NCI-H1092 (cell line): ENCODE measurements at places on chromosomes 4 and X.

- peak; percentile 87 for DNase-seq
These were observed at the start of the genes ABCD1 and BCAP31 for GRCh38 chrX:153724252-153725038. Gene ABCD1 (plus strand): TSS chrX:153724856. CDS start chrX:153725267, 411 bp downstream. Gene BCAP31 (minus strand): TSS chrX:153724387. CDS start chrX:153723244, 1,143 bp downstream.

DNA sequence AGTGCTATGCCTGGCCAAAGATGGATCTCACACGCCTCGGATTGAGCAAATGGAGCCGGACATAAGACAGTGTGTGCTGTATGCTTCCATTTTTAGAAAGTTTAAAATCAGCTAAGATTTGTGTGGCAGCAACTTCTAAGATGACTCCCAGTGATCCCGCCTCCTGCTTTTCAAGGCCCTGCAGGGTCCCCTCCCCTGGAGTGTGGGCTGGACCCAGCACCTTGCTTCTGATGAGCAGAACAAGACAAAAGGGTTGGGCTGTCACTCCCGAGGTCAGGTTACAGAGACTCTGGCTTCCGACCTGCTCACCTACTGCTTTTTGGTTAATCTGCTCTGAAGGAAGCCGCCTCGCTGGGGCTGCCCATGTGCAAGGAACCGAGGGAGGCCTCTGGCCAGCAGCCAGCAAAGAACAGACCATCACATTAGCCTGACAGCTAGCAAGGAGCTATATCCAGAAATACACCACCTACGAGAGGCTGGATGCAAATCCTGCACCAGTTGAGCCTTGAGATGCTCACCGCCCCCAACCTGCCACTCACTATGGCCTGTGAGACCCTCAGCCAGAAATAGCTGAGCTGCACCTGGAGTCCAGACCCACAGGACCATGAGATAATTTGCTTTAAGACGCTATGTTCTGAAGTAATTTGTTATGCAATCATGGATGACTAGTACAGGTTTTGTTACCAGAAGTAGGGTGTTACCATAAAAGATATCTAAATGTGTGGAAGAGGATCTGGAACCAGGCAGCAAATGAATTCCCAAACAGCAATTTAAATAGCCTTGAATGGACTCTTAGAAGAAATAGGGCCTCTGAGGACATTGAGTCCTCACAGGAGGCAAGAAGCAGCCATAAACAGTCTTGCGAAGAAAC lies 47.6 kb downstream of the CRMP1 start:
- no peak for DNase-seq

DNA sequence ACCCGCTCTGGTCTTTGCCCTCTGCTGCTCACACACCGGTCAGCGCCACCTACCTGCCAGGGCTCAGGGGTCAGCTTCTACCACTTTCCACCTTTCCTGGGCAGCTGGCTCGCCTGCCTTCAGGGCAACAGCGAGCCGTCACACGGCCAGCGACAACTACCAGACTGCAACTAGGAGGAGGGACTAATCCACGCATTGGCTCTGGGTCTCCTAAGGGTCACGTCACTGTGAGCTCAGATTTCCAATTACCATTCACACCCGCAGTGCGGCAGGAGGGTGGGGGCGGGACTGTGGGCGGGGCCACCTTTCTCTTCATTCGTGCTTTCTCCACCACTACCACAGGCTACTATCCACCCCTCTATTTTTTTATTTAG lies at the start of gene BEX5:
TSS of gene BEX5 (minus strand) at position 172 of the 374 bp plus-strand sequence. CDS start 1,712 bp downstream, outside the sequence.
- DNase-seq, result peak; percentile 80

DNA sequence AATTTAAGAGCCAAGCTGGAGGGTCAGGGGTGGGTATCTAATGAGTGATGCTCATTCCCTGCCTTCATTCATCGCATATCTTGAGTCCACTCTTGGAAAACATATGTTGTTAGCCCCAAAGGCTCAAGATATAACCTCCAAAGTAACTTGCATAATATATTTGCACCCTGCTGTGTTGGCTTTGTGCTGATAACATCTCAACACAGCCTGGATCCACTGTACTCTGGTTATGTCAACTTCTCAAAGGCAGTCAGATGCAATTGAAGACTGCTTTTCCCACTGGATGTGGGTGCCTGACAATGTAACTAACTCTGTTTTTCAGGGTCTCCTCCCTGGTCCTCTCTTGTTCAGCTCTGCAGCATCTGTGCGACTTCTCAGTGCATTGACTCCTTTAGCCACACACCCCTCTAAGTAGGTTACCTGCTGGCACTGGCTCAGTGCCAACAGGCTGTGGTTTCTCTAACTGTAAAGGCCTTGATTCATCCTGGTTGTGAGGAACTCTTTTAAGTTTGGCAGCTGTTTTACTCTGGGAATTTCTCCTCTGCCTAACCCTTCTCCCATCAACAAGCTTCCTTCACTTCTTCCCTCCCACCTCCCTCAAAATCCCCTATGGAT lies 28.1 kb downstream of the SLC16A2 start:
- no peak for DNase-seq

DNA sequence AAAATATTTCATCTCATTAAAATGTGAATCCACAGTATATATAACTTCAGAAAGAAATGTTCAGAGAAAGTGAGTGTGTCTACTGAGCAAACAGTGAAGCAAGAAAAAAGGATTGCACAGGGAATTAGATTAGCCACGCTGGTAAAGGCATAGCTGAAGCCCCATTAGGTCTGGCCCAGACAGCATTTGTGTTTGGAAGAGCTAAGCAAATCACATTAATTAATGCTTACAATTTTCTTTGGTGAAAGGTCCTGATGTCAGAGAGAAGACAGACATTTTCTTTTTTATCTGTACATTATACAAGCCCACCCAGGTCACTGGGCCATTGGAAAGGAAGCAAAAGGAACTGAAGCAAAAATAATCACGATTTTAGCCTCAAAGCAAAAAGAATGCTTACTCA lies 354.6 kb downstream of the GRID2 start:
- DNase-seq, result no peak

DNA sequence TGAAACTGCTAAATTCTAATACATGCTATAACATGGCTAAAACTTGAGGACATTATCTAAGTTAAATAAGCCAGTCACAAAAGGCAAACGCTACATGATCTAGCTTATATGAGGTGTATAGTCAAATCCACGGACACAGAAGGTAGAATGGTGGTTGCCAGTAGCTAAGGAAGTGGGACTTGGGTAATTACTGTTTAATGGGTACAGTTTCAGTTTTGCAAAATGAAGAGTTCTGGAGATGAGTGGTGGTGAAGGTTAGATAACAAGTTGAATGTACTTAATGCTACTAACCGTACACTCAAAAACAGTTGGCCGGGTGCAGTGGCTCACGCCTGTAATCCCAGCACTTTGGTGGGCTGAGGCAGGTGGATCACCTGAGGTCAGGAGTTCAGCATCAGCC lies 644.5 kb upstream of the DIPK2B start:
- no peak for DNase-seq

DNA sequence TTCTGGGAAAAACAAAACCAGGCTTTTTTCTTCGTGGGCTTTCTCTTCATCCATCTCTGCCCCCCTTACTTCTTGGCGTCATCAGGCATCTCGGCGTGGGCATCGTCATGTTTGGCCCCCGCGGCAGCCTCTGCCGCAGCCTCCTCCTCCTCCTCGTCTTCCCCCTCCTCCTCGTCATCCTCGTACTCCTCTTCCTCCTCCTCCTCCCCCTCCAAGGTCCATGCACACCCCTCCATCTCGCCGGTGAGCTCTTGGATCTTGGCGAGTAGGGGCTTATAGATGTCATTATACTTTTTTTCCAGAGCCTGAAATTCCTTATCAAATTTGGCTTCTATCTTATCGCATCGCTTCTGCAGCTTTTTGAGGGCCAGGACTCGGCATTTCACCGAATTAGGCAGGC lies 488 bp downstream of the NAP1L5 start:
- peak; percentile 15 for DNase-seq

DNA sequence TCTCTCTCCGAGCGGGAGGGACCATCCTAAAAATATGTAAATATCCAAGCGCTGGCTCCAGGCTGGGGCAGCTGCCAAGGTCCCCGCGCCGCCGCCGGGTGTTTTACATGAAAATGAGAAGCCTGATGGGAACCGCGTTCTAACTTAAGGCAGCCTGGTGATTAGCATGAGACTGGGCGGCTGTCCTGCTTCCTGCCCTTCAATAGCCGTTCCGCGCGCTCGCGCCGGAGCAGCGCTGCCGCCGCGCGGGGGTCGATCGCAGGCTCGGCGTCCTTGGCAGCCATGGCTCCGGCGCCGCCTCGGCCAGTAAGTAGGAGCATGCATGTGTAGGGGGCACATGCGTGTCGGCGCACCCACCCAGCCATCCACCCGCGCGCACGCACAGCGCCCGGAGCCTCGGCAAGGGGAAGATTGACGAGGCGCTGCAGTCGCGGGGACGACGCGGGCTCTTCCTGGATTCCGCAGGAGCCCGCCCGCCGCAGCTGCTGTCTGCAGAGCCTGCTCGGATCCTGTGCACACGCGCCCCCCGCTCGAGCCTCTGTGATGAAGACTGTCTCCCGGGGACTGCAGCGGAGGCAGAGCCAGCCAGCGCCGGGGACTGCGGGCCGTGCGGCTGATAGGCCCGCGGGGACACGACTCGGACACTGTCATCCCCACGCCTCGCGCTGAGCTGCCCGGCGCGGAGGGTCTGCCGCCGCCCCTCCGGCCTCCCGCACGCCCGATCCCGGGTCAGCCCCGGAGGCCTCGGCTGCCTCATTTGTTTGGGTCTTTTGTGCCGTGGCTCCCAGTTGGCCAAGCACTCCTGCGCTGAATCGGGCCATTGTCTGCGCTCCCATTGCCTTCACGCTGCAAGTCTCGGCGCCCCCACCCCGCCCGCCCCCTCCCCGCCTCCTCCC lies 734 bp downstream of the STOX2 start:
- DNase-seq, result peak; percentile 11

DNA sequence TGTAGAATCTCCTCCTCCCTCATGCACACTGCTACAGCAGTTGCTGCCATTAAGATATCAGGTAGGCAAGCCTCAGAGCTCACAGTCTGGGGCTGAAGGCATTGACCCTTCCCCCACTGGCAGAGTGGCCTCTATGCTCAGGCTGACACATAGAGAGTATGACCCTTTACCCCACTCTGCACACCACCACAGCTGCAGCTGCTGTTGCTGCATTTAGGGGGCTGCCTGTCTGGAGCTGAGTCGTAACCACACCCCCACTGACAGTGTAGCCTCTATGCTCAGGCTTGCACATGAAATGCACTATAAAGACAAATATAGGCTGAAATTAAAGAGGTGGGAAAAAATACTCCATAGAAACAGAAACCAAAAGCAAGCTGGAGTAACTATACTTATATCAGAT lies 289.3 kb upstream of the PABPC4L start:
- DNase-seq, result no peak

DNA sequence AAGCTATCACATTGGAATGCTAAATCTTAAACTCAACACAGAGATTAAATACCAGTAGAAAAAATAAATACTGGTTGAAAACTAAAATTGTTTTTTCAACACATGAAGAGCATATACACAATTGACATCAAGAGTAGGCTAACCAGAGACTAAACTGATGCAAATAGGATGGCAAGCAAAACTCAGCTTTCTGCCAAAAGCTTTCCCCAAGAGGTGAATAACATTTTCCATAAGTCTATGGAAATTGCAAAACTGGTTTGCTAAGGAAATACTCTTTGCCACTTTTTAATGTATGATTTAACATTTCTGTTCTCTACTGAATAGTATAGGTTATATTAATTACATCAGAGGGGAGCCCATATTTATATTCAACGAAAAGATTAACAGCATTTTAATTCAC lies 23.8 kb downstream of the IQCM start:
- DNase-seq, result no peak

DNA sequence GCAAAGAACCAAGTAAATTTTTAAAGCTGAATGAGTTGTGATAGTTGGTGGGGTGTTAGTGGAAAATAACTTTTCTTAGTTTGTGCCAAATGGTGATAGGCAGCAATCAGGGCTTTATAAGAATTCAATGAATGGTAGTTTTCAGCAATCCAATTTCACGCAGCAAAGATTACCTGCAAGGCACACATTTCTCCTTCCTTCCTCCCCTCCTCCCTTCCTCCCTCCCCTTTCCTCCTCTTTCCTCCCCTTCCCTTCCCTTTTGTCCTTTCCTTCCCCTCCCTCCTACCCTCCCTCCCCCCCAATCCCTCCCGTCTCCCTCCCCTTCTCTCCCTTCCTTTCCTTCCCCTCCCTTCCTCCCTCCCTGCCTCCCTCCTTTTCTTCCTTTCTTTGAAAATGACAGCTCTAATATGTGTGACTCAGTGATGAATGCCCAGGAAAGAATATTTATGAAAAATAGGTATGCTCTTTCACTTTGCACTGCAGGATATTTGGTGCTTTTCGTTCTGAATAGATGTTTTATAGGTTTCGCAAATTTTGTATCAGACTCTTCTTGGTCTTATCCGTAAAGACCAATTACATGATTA lies 168.1 kb downstream of the BMPR1B start:
- DNase-seq, result no peak

GRCh38 chr4:109609431-109609830 lies 49.4 kb downstream of the MCUB start:
- no peak for DNase-seq

DNA sequence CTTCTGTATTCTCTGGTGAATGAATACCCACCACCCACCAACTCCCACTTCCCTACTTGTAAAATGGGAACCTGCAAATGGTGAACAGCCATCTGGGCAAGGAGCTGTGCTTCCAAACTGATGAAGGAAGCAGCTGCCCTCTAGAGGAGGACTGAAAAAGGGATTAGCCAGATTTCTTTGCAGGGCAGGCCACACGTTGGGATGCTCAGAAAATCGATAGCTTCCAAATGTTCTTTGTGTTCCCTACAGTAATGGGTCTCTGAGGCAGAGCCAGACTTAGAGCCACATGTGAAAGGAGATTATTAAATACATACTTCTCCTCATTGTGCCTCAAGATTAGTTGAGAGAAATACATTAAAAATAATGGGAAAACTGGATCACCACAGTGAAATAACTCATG lies 39.3 kb upstream of the LPAR4 start:
- no peak for DNase-seq

GRCh38 chr4:100736641-100737451 lies 219.0 kb upstream of the EMCN start:
- DNase-seq, result no peak

GRCh38 chr4:172707622-172708021 lies 461.0 kb upstream of the GALNT7 start:
- no peak for DNase-seq

DNA sequence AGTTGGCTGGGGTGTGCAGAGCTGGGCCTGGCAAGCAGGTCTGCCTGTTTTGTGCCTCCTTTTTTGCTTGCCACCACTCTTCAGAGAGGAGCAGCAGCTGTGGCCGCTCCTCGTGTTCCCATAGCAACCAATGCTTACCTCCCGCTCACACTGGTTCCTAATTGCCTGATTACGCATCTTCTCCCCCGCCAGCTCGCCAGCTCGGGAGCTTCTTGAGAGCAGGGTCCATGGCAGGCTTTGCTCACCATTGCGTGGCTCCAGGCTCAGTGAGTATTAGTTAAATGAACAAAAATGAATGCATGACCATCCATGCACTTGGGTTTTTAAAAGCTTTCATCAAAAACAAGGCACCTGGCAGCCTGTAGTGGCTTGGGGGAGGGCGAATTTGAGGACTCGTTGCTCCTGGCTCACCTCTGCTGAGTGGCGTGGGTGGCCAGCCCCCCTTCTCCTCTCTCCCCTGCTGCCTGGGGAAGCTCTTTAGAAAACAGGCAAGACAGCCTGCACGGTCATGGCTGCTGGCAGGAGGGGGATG lies 14.2 kb upstream of the PJA1 start:
- peak; percentile 94 for DNase-seq
